ENCODE measurements at places on chromosomes 4 and X. TPM values are rescaled to one million over a fixed set of nuclear protein-coding genes. Genes with fewer than 3 reads are reported as not detected.

GRCh38 chr4:182394181-182394580 is 151.0 kb downstream of the TENM3 start:
- no peak for DNase-seq

DNA sequence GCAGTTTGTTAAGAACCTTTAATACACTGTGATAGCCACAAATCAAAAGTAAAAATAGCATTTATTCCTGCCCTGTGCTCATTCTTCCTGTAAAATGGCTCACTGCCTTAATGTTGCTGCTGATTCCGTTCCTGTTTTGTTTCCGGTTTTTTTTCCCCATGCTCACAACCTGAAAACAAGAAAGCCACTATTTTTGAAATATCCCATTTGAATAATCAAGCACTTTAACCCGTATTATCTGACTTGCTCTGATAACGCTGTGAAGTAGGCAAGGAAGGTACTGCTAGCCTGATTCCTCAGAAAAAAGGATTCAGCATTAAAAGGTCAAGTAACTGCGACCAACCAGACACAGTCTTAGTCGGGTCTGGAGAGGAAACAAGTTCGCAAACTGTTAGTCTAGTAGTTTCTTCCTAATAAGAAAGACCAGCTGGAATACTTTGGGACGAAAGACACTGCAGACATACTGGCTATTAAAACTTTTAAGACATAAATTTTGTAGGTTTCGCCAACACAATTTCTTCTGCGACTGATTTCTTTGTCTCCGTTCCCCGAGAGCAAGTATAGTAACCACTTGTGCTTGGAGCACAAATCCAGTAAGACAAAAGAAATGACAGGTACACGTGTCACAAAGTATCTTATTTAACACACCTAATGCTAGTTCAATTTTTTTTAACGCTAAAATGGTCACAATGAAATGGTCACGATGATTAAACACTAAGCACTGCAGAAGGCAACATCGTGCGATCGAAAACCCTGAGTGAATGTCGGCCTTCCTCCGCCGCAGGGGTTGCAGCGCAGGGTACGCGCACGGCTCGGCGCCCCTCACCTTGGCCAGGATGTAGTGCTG is 802 bp downstream of the COX18 start:
- peak; percentile 73 for DNase-seq

- no peak for DNase-seq
Observed at GRCh38 chr4:117847849-117848248, 186.4 kb upstream of the NDST3 start.

MTMR8 gene
- 1.8 TPM for polyA plus RNA-seq

MID1 gene
- 22.6 TPM for polyA plus RNA-seq

RGS12 gene
- polyA plus RNA-seq = 34.5 TPM

NKX6-1 gene
- polyA plus RNA-seq = 0.08 TPM

DUX4 gene
- polyA plus RNA-seq = not detected

Data from right renal cortex interstitium (tissue), 3 donors.